Smooth muscle cell of trachea (primary cell): ENCODE measurements at places on chromosomes 5 and 9. TPM values are rescaled to one million over a fixed set of nuclear protein-coding genes. Genes with fewer than 3 reads are reported as not detected.

The GNAQ gene
- 28.4 and 32.3 TPM in 2 replicates for total RNA-seq

The ROR2 gene
- total RNA-seq = 20.9 and 29.8 TPM in 2 replicates

The NREP gene
- 28.8 and 55.0 TPM in 2 replicates for total RNA-seq

The RETREG1 gene
- total RNA-seq = 1.0 and 1.3 TPM in 2 replicates

The ADAMTS12 gene
- total RNA-seq = 8.9 and 12.1 TPM in 2 replicates

The PTGER4 gene
- 10.3 and 23.3 TPM in 2 replicates for total RNA-seq

The GABRA6 gene
- not detected in 2 replicates for total RNA-seq

The ADAMTS19 gene
- 0.33 and 0.73 TPM in 2 replicates for total RNA-seq

The PDE8B gene
- under 0.01 TPM in 1 of 2 replicates, not detected in the other for total RNA-seq

The OR13C2 gene
- 0.15 TPM in 1 of 2 replicates, not detected in the other for total RNA-seq

The IL17B gene
- not detected in 2 replicates for total RNA-seq

The FOXD4L5 gene
- 0.15 and 0.17 TPM in 2 replicates for total RNA-seq

The NR4A3 gene
- total RNA-seq = 1.2 and 2.0 TPM in 2 replicates
